Astrocyte of the spinal cord (primary cell): ENCODE measurements at places on chromosomes 1 and 21.
A peak's percentile ranks its signal among the peaks of the same experiment; 100 is the strongest.

DNA sequence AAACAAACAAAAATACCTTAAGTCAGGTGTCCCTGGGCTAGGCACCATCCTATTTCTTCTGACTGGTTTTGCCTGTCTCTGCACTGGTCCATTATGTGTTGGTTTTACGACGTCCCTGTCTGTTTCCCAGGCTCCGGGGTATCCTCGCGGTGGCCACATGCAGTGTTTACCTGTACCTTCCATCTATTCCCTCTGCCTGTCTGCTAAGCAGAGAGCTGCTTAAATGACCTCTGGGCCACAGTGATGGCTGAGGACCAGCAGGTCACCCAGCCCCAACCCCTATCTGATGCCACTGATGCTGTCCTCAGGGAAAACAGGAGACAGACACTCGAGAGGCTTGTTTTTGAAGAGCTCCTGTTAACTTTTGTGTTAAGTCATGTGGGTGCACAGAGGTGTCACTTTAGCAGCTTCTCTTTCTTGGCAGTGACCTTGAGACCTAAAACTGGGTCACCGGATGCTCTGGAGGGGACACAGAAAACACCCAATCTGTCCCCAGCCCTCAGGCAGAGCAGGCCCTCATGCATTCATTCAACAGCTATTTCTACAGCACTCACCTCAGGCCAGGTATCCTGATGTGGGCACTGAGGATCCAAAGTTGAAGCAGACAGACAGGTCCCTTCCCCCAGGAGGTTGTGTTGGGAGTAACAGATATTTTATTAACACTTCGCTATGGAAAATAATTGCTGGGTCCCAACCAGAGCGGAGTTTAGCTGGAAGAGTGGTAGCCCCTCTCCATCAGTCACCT lies 4.4 kb upstream of the EFHD2 start:
- DNase-seq: no peak

DNA sequence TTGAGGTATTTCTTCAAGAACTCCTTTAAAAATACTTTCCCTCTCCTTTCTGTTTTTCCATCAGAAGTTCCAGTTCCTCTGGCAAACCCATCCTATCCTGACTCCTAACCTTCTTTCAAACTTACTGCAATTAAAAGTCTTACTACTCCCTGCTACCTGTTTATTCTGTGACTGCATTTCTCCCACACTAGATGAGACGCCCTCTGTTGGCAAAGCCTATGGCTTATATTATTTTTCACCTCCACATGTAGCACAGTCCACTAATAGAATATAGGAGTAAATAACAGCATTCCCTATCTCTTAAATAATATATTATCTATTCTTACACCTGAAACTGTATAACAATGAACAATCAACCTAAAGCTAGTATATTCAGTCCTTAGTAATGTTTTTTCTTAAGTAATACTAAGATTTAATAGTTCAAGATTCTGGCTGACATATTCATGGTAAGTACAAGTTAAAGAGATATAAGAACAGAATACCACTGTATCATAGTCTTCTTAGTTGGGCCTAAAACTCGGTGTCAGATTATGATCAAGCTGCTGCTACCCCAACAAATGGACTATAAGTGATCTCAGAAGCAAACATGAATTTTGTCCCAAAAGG lies 54.8 kb downstream of the RAB3GAP2 start:
- DNase-seq: no peak

DNA sequence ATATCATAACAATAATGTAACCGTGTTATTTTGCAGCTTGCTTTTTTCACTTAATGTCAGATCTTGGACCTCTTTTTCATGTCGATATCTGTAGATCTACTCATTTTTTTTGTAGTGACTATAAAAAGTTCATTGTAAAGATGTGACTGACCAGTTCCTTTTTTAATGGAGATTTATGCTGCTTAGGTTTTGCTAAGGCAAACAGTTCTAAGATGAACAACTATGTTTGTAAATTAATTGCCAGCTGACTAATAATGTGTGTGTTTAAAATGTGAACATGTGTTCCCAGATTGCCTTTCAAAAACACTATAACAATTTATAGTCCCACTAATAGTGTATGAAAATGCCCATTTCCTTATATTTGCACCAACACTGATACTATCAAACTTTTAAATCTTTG lies 18.1 kb upstream of the EPS8L3 start:
- no peak for DNase-seq

- DNase-seq: peak; percentile 40
Observed at GRCh38 chr1:172940174-172940855, 110.4 kb downstream of the TNFSF18 start.

- no peak for DNase-seq
Observed at GRCh38 chr21:38917043-38917774, 111.5 kb downstream of the ETS2 start.

DNA sequence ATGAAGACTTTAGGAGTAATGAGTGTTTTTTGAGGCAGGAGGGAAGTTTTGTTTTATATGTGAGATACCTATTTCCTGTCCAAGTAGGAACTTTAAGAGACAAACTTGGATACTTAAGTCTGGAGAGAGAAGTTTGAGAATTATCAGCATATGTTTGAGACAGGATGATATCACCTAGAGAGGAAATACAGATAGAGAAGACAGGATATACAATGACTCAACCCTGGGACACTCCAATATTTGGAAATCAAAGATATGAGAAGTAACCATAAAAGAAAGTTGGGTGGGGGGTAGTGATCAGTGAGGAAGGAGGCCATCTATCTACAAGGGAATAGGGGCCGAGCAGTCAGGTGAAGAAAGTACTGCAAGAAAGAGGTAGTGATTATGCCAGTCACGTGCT lies 6.5 kb downstream of the LCE7A start:
- DNase-seq: no peak

GRCh38 chr1:5509664-5510452 lies 482.4 kb downstream of the NPHP4 start:
- DNase-seq: peak; percentile 10

- no peak for DNase-seq
Observed at GRCh38 chr1:78434351-78434750, 56.4 kb upstream of the PTGFR start.

DNA sequence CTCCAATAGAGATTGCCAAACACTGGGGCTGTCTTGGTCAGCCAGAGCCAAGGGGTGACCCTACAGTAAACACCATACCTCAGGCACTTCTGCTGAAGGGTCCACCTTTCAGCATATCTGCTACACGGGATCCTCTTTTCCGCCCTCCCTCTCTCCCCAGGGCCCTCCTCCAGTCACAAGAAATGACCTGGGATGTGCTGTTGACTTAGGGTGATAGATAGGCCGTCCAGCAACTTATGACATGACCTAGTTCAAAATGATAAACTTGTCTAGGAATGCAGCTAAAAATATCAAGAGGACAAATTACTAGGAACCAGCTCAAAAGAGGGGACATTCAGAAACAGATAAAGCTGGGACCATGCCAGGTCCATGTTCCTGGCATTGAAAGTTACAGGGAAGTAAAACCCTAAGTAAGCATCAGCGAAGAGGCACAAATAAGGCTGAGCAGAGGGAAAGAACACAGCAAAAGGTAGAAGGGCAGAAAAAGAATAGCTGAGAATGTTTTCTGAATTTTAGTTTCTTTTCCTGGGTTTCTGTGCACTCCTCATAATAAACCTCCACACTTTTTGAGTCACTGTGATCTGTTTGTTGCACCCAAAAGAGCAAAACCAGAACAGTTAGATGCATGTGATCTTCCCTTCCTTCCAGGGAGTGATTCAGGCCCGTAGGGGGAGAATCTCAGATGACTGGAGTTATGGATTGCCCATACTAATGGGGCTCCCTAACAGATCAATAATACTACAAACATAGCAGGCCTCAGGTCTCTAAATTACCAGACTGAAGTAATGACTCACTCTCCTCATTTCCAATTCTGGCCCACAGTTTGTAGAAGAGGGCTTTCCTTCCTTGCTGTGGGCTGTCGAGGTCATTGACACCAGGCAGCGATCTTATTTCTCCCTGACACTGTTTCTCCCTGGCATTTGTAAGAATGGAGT lies 48.9 kb upstream of the F3 start:
- no peak for DNase-seq

DNA sequence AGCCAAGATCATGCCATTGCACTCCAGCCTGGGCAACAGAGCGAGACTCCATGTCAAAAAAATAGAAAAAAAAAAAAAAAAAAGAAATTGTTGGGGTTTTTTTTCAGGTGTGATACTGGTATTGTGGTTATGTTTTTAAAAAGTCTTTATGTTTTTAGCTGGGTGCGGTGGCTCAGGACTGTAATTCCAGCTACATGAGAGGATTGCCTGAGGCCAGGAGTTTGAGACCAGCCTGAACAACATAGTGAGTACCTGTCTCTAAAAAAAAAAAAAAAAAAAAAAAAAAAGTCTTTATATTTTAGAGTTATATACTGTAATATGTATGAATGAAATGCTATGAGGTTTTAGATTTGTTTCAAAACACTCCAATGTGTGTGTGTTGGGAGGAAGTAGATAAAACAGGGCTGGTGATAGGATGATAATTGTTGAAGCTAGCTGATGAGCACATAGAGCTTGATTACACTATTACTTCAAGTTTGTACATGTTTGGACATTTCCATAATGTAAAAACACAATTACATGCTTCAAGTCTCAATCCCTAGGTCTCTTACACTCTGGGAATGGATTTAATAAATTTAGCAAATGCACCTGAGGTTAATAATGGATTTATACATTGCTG lies 30.2 kb upstream of the ATP5PO start:
- no peak for DNase-seq

DNA sequence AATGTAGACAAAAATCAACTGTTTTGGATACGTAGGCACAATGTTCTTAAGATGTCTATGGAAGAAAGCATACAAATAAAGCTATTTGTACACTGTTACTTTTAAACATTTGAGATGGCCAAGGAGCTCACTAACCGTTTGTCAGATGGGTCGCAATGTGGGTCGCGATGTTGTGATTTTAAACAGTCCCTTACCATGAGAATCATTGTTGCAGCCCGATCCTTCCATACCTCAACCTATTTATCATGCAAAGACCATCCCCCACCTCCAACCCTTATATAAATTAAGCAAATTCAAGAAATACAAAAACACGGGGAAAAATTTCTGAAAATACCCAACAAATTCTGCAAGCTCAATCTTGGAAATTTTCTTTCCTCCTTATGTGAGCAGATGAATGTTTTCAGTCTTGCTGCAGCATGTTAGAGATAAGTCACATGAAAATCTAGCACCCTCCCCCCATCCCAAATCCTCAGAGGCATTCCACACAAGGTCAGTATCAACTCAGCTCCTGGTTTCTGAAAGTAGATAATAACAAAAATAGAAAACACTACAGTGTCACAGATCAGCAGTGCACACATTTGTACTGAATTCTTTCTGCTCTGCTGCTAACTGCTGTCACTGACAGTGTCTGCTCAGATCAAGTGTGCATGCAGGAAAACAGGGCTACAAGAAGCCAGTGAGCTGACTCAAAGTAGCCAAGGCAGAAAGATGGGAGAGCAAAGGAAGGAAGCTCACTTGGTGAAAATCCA lies 92.9 kb upstream of the TTC39A start:
- no peak for DNase-seq
